LHCN-M2 (cell line): ENCODE measurements at places on chromosomes 13 and 19.

DNA sequence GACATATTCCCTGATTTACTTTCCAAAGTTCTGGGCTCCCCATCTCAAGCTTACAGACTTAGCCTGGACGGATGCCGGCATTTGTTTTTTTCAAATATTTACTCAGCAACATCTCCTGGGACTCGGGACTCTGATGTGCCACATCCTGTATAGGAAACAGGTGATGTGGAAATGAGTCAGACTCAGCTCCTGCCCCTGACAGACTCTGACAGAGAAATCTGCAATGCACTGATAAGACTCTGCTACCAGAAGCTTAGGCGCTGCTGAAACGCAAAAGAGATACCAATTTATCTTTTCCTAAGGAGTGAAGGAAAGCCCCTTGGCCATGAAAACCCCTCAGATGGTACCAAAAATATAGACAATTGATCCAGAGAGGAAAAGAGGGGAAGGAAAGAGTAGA, 16.2 kb downstream of the LAIR2 start:
- peak; percentile 92 for DNase-seq

- peak; percentile 73 for DNase-seq
Observed at GRCh38 chr19:47697863-47698609, 15.2 kb upstream of the EHD2 start.

DNA sequence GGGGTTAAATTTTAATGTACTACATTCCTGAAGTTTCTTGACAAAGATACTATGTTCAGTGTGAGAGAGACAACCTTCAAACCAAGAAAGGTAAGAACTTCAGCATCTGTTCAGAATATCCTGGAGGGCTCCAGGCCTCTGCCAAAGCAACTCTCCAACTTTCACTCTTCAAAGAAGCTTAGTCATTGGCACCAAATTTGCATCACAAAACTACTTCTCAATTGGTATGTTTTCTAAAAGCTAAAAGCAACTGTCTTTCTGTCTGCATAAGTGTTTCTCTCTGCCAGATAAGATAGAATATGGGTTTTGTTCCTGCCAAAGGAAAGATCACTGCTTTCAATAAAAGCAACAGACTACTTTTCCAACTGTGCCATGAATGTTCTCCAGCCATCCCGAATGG, 187.4 kb downstream of the SUCLA2 start:
- DNase-seq: no peak

GRCh38 chr19:30815889-30816580, 443.9 kb downstream of the ZNF536 start:
- no peak for DNase-seq
